ENCODE measurements at places on chromosomes 4 and X.

DNA sequence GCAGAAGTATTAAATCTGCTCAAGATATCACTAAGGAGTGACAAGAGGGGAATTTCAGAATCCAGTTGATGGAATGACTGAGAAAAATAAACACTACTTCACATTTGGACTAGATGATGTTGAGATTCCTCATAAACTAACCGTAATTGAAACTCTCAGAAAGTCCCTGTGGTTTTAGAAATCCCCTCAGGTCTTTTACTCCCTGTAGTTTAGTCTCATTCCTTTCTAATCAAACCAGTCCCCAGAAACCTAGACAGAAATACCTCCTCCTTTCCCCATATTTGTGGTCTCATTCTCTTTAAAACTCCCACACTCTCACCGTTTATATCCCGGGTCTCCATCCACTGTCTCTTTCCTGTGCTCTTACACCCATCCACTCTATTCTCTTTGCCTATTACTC lies 15.0 kb upstream of the TLR1 start:
- no peak for DNase-seq

DNA sequence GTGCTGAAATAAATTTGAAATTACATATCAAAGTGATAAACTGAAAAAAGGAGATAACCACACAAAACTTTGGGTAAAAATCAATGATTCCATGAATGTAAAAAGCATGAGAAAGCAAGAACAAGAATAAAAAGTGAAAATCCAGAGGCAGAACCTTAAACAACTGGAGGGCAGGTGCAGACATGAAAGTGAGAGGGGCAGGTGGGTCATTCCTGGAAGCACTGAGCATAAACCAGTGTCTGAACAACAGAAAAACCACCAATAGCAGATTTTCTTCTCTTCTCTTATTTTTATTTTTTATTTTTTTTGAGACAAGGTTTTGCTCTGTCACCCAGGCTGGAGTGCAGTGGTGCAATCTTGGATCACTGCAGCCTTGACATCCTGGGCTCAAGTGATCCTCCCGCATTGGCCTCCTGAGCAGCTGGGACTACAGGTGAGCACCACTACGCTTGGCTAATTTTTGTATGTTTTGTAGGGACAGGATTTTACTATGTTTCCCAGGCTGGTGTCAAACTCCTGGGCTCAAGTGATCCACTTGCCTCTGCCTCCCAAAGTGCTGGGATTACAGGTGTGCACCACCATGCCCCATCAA lies 46.8 kb upstream of the GPR78 start:
- DNase-seq, result no peak

- no peak for DNase-seq
Observed at GRCh38 chr4:37821953-37822605, 4.4 kb upstream of the PGM2 start.

- no peak for DNase-seq
Observed at GRCh38 chr4:8871417-8872401, at the start of gene HMX1. Gene HMX1 (minus strand): TSS chr4:8871839. CDS start chr4:8871614, 225 bp downstream.

DNA sequence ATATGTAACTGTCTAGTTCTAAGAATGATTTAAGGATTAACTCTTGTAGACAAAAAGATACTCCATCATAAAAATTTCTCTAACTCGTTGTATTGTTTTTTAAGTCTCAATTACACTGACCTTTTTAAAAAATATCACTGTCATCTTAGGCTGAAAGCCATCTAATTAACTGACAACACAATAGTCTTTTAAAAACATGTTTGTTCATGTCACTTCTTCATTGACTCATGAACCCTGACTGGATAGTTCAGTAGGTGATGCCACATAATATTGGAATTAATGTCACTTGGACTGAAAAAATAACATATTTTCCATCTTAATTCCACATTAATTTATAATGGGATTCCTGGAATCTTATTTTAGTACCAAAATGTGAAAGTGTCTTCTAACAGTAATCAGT lies 179.3 kb downstream of the ADGRL3 start:
- no peak for DNase-seq
